Activated T-cell treated with anti-CD3 and anti-CD28 coated beads for 1 hour (primary cell): ENCODE measurements at places on chromosomes 3 and 15.

DNA sequence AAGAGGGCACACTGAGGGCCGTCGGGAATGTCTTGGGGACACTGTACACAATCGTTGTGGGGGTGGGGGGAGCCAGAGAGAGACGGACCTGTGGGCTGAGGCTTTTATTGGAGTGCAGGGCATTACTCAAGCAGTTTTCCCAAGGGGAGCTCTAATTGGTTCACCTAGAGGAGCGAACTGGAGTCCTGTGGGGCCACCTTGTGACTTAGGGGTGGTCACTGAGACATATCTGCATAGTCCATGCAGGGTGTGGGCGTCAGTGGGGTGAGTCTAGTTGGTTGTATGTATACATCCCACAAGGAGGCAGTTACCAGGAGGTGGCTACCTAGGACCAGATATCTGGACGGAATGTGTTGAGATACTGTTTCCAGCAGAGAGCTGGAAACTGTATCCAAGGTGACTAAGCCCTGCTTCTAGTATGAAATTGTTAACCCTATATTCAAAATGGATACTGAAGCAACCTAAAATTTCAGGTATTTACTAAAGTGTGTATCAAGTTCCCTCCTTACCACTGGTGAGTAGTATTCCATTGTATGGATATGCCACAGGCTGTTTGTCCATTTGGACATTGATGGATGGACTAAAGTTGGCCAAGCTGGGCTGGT, 2.6 kb upstream of the PIGZ start:
- no peak for DNase-seq

GRCh38 chr3:67094774-67095173, 96.7 kb downstream of the KBTBD8 start:
- no peak for DNase-seq

DNA sequence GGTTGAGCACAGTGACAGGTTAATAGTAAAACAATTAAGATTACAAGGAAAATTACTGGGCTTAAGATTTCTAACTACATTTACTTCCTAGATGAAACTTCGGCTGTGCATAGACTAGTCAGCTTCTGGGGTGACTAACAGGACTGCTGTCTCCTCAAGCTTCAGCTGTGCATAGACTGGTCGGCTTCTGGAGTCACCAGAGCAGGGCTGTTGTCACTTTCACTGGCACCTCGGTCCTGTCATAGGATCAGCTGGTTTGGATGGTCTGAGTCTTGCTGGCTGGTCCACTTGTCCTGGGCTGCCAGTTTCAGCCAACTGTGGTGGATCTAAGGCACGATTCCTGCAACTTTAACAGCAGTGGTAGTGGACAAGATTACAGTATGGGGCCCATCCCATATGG, 23.9 kb upstream of the ACAD9 start:
- no peak for DNase-seq

- DNase-seq: no peak
Observed at GRCh38 chr3:195542316-195542697, 818 bp downstream of the PPP1R2 start.

DNA sequence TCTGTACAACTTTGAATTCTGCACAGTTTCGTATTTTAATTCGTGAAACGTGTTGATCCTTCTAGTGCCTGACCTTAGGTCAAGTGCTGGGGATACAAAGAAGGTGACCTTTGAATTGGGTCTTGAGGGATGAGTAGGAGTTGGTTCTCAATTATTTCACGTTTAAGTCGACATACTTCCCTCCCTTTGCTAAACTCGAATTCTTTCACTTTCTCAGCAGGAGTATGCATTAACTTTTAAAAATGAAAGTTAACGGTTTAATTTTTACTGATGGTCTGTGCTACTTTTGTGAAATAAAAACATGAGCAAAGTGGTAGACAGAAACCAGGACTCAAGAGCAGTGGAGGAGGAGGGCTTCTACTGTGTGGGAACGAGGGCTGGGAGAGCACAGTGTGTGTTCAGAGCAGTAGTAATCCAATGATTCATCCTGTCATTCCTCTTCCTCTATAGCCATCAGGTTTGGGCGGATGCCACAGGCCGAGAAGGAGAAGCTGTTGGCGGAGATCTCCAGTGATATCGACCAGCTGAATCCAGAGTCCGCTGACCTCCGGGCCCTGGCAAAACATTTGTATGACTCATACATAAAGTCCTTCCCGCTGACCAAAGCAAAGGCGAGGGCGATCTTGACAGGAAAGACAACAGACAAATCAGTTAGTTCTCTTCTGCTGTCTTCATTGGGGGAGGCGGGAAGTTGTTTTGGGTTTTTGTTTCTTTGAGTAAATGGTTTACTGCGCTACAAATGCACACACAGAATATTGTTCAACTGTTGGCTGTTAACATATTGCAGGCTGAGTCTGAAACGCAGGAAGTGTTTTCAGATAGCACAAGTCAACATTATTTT, 78.6 kb upstream of the TSEN2 start:
- DNase-seq: no peak

- no peak for DNase-seq
Observed at GRCh38 chr3:156687023-156687422, 12.6 kb downstream of the TIPARP start.

DNA sequence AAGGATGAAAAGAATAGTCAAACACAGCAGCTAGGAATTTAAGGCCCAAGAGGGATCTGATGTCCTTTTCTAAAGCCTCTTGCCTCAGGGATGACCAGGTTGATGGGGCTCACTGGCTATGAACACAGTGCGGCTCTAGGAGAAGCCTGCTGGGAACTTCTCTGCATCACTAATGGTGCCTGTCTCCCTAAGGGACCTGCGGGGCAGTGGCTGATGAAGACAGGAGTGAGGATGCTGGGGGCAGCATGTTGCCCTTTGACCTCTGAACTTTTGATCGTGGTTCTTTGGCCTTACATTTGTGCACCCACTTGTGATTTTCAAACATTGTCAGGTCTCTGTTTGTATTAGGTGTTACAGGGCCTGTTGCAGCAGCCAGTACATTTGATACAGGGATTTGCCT, 64.9 kb upstream of the KLHL25 start:
- DNase-seq: no peak

DNA sequence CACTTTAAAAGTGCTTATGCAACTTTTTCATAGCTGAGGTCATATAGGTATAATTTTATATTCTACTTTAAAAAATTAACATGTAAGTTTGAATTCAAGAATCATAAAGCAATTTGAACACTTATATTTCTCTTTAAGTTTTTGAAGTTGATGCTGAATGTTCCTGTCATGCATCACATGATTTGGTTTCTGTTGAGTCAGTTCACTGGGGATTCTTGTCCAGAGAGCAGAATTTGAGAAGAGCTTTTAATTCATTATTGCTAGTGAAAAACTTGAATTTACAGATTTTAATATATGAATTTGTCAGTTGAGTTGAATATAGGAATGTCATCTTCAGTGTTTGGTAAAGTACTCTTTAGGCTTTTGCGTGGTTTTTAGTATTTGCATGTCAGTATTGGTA, 7.9 kb downstream of the SLC25A26 start:
- no peak for DNase-seq

GRCh38 chr3:177615015-177615414, 417.7 kb upstream of the TBL1XR1 start:
- no peak for DNase-seq

GRCh38 chr3:134104031-134104430, 74.3 kb upstream of the SLCO2A1 start:
- DNase-seq: no peak

- peak; percentile 20 for DNase-seq
Observed at GRCh38 chr15:72237029-72237852, 6.3 kb upstream of the PKM start.

GRCh38 chr3:67362686-67363085, 291.7 kb downstream of the SUCLG2 start:
- no peak for DNase-seq

GRCh38 chr3:66486202-66486601, 14.6 kb downstream of the LRIG1 start:
- DNase-seq: no peak

DNA sequence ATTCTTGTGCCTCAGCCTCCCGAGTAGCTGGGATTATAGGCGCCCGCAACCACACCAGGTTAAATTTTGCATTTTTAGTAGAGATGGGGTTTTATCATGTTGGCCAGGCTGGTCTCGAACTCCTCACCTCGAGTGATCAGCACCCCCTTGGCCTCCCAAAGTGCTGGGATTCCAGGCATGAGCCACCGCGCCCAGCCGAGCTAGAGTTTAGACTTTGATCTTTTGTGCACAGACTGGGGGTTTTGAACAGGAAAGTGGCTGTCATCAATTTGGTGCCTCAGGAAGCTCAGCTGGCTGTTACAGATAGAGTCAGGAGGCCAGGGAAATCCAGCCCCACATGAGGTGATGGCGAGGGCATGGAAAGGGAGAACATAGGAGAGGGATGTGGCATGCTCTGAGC, 19.3 kb upstream of the IREB2 start:
- no peak for DNase-seq

DNA sequence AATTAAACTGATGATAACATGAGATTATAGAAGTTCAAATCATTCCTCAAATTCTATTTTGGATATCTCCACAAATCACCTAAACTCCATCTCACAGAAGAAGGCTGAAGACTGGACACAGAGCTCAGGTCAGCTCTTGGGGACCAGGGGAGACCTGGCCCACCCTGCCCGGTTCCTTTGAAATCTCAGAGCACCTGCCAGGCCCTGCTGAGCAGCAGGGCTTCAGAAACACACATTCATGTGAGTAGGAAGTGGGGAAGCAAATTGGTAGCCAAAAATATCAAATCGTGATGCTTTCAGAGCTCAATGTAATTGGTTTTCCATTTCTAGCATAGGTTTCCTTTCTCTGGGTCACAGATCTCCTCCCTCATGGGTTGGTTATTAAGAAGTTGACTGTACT, 76.2 kb downstream of the OCA2 start:
- no peak for DNase-seq

GRCh38 chr15:95263751-95264150, 1032.4 kb downstream of the MCTP2 start:
- no peak for DNase-seq

DNA sequence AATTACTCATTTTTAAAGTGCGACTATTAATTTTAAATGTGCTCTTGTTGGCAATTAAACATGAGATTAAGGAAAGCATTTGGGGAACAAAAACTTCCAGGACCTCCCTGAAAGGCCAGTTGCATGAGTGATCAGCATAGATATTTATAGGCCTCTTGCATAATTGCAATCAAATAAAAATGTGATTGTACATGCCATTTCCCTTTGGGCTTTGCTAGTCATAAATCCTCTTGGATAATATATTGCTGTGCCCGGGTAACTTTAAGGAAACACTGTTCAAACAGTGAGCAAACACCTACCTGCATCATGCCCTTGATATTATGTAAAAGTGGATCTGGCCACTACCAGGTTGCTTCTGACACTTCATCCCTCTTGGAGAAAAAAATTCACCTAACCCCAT, 239.1 kb downstream of the MCTP2 start:
- DNase-seq: no peak
